ENCODE measurements at places on chromosomes 1 and 21.
A peak's percentile ranks its signal among the peaks of the same experiment; 100 is the strongest.

- peak; percentile 69 for DNase-seq
These were observed 112.7 kb upstream of the COA6 start for GRCh38 chr1:234260578-234260977.

DNA sequence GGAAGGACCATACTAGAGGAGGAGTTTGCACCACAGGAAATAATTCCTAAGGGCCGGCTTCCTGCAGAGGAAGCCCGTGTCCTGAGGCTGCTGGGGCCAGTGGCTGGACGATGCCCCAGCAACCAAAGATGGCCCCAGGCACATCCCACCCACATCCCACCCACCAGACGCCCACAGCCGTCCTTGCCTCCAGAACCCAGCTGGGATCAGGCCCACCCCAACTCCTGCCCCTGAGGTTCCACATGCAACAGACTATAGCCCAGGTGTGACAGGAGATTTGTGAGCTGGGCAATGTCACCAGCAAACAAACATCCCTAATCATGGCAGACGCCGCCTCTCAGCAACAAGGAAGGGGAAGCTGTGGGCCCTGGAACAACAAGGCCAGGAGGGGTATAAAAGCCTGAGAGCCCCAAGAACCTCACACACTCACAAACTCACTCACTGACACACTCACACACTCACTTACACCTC, at the start of gene KRTAP10-9:
TSS of gene KRTAP10-9 (plus strand) at position 421 of the 471 bp plus-strand sequence. CDS start 79 bp downstream, outside the sequence.
- no peak for DNase-seq

- DNase-seq: no peak
These were observed 1206.2 kb upstream of the NCAM2 start for GRCh38 chr21:19792004-19792403.

DNA sequence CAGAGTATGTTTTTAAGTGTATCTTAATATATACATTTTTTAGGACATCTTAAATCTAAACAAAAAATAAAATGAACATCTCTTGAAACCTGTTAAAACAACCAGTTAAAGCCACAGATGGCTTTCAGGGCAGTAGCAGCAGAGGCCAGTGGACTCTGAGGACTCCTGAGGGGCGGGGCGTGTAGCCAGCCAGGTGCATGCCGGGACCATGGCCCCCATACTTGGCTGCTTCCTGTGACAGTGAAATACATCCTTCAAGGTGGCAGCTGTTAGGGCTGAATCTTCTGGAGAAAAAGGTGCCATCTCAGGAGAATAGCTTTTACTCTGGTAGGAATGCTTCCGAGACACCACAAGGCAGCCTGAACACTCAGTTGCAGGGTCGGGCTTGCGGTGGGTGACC, 9.6 kb downstream of the RHOU start:
- DNase-seq: no peak

- DNase-seq: no peak
These were observed 102.4 kb upstream of the ETV3 start for GRCh38 chr1:157240495-157241184.

DNA sequence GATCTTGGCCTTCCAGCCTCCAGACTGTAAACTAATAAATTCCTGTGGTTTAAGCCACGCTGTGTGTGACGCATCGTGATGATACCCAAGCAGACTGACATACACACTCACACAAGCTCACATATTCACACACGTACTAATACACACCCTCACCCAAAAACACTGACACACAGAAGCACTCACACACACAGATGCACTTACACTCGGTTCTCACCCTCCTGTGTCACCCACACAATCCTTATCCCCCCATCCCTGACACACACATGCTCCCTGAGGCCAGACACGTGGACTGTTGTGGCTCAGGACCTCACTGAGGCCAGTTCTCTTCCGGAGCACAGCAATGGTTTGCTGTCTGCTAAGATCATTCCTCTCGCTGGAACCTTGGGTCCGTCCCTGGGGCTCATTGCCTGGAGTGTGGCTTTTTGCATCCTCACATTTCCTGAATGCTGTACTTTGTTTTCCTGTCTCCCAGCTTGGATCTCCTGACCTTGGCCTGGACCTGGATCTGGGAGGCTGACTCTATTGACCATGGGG, 76.9 kb upstream of the LYST start:
- DNase-seq: no peak

GRCh38 chr1:53016705-53017104, 45.3 kb upstream of the PODN start:
- DNase-seq: no peak

Data from activated naive CD4-positive, alpha-beta T cell treated with anti-CD3 and anti-CD28 coated beads for 36 hours (primary cell).